ENCODE measurements at places on chromosomes 7 and 10.
A peak's percentile ranks its signal among the peaks of the same experiment; 100 is the strongest.

DNA sequence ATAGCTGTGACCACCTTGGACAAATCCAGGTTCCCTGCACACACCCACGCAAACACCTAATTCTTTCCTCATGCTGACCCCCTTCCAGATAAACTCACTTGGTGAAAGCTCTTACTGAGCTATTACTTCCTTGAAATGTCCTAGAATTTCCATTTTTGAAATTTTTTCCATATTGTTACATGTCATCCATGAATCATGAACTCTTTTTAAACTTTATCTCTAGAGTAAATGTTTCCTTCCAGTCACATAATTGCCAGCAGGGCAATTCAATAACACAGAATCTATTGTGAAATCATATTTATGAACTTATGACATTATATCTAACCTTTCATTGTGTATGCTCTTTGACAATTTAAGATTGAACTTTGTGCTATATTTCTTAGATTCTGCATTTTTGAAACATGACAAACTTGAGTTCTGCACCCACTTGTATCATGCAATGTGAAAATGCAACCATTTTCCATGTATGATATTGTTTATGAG is 26.8 kb upstream of the FGL2 start:
- DNase-seq = no peak

DNA sequence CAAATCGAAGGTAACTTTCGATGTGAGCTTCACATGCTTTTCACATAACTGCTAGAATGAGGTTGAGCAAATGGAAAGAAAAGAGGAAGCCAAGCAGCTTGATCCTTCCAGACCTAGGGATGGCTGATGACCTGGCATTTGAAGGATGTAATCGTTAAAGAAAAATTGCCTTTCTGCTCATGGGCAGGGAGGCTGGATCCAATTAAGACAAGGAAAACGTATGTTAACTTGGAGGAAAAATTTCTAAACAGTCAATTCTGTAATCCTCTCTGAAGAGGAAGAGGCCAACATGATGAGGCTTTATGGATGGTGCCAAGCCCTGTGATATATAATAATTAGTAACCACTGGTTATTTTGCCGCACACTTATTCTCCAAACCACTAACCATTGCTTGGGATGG is 12.5 kb downstream of the GRK5 start:
- DNase-seq = no peak

DNA sequence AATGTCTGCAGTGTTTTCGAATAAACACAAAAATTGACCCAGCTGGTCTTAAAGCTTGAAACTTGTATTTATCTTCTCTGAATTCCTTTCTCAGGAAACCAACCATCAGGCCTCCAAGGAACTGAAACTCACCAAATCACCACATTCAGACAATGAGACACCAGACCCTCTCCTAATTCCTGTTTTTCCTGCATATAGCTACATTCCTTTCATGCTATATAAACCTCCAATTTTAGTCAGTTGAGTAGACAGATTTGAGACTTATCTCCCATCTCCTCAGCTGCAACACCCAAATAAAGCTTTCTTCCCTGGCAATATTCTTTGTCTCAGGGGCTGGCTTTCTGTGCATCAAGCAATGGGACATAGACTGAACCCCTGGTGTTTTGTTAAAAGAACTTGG is 317.0 kb downstream of the CACNA2D1 start:
- no peak for DNase-seq

- DNase-seq = no peak
Observed at GRCh38 chr10:75243426-75243825, 7.7 kb upstream of the COMTD1 start.

DNA sequence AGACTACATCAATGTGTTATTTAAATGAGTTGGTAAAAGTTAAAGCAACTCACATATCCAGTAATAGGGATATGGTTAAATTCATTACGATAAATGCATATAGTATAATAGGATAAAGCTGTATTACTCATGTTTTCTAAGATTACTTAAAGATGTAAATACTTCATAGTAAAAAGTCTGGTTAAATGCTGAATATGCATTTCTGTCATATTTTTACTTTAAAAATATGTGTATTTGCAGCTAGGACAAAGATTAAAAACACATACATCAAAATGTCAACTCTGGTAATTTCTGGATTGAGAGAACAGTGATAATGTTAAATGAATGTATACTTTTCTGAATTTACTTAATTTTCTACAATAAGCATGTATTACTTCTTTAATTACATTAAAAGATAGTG is 15.1 kb downstream of the PPP1R9A start:
- no peak for DNase-seq

- peak; percentile 18 for DNase-seq
Observed at GRCh38 chr7:141073641-141074161, at the start of gene TMEM178B. Gene TMEM178B (plus strand): TSS chr7:141074064.

DNA sequence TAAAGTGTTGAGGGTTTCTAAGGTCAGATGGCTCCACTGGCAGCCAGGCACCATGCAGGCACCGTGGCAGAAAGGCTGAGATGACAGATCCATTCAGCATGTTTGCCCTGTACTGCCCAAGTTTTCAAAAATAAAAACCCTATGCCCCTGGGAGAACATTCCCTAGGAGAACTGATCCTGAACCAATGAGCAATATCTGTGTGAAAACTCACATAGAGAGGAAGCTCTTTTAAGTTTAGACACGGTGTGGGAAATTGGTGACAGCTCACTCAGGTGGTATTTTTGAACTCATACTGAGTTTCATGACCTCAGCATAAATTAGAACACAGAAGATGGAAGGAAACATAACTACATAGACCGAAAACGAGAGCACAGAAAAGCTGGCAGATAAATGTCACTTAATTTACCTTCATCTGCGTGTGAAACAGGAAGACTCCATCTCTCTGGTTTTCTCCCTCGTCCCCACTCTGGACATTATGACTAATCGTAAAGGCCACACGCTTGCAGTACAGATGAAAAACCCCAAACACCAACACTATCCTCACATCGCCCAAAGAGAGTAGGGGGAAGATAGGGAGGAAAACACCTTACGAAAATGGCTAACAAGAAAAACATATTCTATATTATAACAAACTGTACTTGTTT is 127.8 kb downstream of the ICA1 start:
- DNase-seq = no peak

DNA sequence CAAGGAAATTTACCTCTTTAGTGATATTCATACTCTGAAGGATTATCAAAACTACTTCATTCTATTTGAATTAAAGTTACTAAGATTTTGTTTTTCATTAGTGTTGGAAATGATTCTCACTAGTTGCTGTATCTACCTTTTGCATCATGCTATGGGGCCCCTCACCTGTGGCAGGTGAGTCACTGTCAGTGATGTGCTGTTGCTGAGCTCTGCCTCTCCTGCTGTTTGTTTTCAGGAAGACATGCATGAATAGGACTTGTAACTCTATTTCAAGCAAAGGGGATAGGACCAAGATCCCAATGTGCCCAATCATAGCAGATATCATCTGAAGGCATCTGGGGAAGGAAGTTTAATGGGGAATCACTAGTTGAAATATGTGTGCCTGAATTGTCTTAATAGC is 57.4 kb upstream of the AGR3 start:
- DNase-seq = no peak
